ENCODE measurements at places on chromosomes 2 and 18.

DNA sequence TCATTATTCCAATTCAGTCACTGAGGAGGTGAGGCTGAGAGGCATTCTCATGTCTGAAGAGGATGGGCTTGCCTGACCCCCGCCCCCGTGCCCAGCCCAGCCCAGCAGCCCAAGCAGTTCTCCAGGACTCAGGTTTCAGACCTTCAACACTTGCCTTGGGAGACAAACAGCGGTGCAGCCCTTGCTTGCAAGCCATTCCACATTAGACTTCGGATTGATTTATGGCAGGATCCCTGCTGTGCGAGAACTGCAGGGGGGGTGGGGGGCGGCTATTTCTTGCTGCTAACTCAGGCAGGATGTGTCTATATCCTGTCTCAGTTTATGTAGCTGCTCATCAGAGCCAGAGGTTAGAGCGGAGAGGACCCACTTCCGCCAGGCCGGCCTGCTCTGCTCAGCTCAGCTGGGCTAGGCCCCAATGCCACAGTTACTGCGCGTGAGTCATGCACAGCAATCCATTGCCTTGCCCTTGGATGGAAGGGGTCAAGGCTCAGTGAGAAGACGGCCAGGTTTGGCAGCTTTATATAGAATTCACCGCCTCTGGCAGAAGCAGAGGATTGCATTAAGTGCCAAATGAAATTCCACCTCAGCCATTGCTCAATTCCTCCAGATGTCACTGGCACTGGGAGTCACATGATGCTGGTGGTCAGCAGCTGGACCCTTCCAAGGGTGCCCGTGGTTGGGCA, 1.8 kb downstream of the GYPC start:
- no peak for DNase-seq

DNA sequence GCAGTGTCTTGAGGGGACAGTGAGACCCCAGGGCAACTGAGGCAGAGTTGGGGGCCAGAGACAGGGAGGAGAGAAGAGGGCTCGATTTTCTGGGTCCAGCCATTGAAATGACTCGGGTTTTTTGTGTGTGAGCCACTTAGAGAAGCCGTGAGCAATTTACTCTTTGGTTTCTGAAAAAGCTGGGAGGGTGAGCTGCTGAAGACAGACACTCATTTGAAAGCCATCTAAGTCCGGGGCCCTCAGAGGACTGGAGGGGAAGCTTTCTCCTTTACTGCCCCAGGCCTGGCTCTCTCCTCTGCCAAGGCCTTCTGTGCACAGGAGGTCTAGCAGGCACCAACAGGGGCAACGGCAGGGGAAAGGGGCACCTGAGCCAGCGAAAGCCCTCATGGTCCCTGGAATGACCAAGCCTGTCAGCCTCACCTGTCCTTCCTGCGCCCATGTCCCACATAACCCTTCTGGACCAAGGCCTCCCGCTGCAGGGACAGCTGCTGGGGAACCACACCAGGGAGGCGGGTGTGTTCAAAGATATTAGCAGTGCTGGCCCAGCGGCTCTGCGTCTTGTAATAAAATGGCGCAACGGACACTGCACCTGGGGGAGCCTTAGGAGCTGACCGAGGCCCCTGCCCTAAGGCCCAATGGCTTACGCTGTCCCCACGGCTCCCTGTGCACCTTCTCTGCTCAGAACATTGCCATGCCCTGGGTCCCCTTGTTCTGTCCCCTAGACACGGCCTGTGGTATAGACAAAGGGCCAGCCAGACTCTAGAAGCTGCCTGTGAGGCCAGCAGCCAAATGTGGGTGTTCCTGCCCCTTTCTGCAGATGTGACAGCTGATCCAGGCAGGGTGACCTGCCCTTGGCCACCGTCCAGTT, 45.8 kb downstream of the HS6ST1 start:
- no peak for DNase-seq

DNA sequence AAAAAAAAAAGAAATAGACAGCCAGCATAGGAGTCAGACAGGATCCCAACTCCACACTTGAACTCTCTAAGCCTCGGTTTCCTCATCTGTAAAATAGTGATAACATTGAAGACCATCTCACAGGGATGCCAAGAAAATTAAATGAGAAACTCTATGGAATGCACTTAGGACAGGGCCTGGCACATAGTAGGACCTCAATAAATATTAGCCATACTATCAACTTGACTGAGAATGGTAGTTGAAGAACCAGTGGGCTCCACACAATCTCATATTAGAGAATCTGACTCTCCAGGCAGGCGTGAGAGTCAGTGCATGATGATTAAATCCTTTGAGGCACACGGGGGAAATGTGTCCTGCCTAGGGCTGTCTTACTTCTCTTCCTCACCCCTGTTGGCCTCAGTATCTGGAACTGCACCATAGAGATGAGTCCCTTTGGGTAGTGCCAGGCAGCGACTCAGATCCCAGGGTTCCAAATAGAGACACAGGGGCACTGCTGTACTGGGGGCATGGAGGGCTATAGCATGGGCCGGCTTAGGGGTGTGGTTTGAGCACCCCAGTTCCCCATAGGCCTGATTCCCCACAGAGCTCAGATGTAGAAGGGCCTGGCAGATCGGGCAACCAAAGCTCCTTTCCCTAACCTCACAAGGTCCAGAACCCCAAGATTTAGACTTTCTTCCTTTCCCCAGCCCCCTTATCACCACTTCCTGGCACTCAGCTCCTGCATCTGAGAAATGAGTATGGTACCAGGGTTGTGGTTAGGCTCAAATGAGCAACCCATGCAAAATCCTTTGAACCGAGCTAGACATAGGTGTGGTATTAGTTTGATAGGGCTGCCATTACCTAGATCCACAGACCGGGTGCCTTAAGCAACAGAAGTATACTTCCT, 51.3 kb upstream of the CAB39 start:
- no peak for DNase-seq

DNA sequence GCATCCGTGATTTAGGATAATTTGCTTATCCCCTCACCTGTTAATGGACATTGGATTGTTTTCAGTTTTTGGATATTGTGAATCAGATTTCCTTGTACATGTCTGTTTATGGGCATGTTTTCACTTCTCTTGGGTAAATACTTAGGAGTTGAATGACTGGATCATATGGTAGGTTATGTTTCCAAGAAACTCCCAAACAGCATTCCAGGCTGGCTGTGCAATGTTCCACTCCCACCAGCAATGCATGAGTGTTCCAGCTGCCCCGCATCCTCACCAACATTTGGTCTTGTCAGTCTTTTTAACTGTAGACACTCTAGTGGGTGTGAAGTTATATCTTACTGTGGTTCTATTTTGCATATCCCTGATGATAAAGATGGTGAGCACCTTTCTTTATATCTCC, 8.9 kb upstream of the LRRFIP1 start:
- DNase-seq: no peak

- DNase-seq: no peak
Measured at GRCh38 chr2:17951563-17951962, 73.1 kb downstream of the KCNS3 start.

DNA sequence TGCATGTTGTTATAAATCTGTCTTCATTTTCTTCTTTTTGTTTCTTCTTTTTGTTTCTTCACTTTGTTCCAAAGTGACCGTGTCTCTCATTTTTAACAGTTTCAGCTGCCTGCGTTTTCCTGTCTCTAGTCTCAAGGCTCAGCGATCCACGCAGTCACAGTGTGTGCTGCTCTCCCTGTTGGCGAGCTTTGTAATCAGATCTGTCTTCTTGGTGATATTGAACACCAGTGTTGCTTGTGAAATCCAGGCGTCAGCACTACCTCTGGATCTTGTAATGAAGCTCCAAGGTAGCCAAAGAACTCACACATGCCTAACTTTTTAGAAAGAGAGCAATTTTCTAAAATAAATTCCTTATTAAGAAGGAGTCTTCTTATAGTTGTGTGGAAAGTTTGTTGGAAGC, 13.2 kb downstream of the SNTG2 start:
- DNase-seq: no peak

- no peak for DNase-seq
Measured at GRCh38 chr2:24830351-24830750, 37.1 kb downstream of the CENPO start.

DNA sequence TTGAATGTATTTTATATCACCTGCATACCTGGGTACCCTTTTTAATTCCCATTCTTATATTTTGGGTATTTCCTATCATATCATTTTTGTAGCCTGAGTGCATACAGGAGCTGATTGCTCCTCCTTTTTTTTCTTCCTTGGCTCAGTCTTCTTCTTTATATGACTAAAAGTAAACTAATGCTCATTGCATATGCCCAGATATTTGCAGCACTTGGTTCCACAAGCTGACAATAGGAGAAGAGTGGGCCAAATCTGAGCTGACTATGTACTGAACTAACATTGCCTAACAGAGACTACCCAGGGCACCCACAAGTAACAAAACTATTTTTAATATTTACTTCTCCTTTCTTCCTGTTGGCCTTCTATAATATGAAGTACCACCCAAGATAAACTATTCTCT, 131.7 kb upstream of the SPOPL start:
- DNase-seq: no peak

- no peak for DNase-seq
Measured at GRCh38 chr2:18559531-18560030, 872 bp downstream of the RDH14 start.
